Prostate gland (tissue), 2 donors: ENCODE measurements at places on chromosomes 12 and 14.

- no peak overlapping the region for H3K27ac ChIP-seq
- H3K4me1 ChIP-seq: no peaks in the 10 kb centered on the region
- H3K4me3 ChIP-seq: no peak overlapping the region
- no peaks in the 10 kb centered on the region for H3K27me3 ChIP-seq
- H3K36me3 ChIP-seq: no peaks in the 10 kb centered on the region
Measured at GRCh38 chr14:100644784-100645183, 57.6 kb upstream of the BEGAIN start.

DNA sequence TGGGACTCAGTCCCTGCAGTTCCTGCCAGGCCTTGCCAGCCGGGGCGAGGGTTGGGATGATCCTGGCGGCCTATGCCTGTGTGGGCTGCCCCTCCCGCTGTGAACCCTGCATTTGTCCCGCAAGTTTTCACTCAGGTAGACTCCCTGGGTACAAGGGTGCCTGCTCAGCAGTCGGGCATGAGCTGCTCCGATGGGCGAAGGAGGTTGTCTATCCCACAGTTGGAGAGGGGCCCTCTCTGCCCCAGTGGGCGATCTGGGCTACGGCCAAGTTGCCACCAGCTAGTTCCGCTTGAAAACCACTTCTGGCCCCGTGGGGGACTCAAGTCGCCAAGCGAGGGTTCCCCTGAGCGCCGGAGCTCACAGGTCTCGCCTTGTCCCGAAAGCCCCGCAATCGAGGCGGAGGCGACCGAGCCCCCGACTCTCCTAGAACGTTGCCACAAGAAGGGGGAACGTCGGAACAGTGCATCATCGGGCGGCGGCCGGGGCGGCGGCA, 365 bp upstream of the TPI1 start:
- H3K36me3 ChIP-seq: peaks cover 9% of the 10 kb centered on the region
- H3K4me1 ChIP-seq: peaks cover 12% of the 10 kb centered on the region
- H3K27ac ChIP-seq: peak overlapping the region; percentile 91
- no peak for DNase-seq
- H3K4me3 ChIP-seq: peak overlapping the region; percentile 90

GRCh38 chr12:109131154-109132050, 15.0 kb downstream of the ACACB start:
- H3K36me3 ChIP-seq: no peaks in the 10 kb centered on the region
- no peak for DNase-seq
- H3K4me3 ChIP-seq: no peak overlapping the region
- H3K27ac ChIP-seq: no peak overlapping the region

GRCh38 chr12:25692115-25693035, 139.3 kb upstream of the LMNTD1 start:
- no peaks in the 10 kb centered on the region for H3K27me3 ChIP-seq
- H3K4me3 ChIP-seq: no peak overlapping the region
- DNase-seq: no peak
- no peaks in the 10 kb centered on the region for H3K4me1 ChIP-seq

- no peaks in the 10 kb centered on the region for H3K36me3 ChIP-seq
- no peaks in the 10 kb centered on the region for H3K27me3 ChIP-seq
- DNase-seq: no peak
- no peaks in the 10 kb centered on the region for H3K4me1 ChIP-seq
- H3K27ac ChIP-seq: no peak overlapping the region
- H3K4me3 ChIP-seq: no peak overlapping the region
Measured at GRCh38 chr12:94109160-94109559, 39.2 kb upstream of the PLXNC1 start.

GRCh38 chr14:50559990-50560930, at the start of gene ATL1:
Gene ATL1, plus strand, starts transcription at chr14:50560145. Its CDS starts 121 bp downstream, at chr14:50560266.
- no peaks in the 10 kb centered on the region for H3K4me1 ChIP-seq
- peak within 1 kb of the TSS; percentile 76 for H3K4me3 ChIP-seq
- DNase-seq: peak; percentile 67
- no peaks in the 10 kb centered on the region for H3K27me3 ChIP-seq
- no peaks in the 10 kb centered on the region for H3K36me3 ChIP-seq
